Prostate gland (tissue), 2 donors: ENCODE measurements at places on chromosomes 2 and 18.
A peak's percentile ranks its signal among the peaks of the same experiment; 100 is the strongest.

DNA sequence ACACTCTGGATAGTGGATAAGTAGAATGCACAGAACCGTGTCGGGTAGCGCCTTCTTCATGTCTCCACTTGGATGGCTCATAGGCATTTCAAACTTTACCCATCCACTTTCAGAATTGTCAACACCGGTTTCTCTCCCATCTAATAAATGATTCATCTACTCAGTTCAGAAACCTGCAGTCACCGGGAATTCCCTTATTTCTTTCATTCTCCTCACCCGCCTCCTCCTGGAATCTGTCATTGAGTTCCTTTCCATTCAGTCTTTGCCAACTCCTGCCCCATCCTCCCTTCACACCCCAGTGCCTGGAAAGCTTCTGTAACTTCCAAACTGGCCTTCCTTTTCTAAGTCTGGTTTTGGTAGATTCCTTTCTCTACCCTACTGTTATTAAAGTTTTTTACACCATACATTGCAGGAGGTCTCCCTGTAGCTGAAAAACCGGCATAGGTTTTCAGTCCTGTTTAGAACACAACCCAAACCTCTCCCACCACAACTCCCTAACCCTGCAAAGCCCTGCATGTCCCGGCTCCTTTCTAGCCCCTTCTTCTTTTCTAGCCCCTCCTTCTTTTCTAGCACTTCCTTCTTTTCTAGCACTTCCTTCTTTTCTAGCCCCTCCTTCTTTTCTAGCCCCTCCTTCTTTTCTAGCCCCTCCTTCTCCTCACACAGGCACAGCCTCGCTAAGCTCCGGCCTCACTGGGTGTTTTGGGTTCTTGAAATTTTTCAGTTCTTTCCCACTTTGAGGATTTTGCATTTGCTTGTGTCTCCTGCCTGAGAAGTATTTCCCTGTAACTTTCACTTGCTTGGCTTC lies 133.9 kb upstream of the KLHL14 start:
- DNase-seq = no peak

DNA sequence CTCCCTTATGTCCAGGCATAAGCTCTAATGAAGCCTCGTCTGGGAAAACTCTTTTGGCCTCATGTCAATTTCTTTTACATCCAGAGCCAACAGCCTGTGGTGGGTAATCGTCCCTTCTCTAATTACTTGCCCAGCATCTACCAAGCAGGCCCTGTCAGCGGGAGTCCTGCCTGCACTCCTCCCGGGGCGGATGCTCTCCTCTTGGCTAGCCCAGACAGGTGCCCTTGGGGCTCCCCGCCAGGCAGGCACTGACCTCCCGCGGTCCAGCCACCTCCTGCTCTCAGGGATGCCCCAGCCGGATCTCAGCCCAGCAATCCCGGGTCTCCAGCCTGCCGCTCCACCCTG lies 74.2 kb downstream of the NCAPH start:
- DNase-seq = peak; percentile 48

- DNase-seq = no peak
Measured at GRCh38 chr2:237901932-237902850, 42.8 kb downstream of the RAMP1 start.

GRCh38 chr2:230748087-230748486 lies 35.4 kb downstream of the CAB39 start:
- no peak for DNase-seq

GRCh38 chr18:986051-986450 lies 81.4 kb downstream of the ADCYAP1 start:
- DNase-seq = no peak

- DNase-seq = no peak
Measured at GRCh38 chr2:148781544-148781943, 93.5 kb upstream of the KIF5C start.

GRCh38 chr2:45806563-45807358 lies 155.3 kb downstream of the PRKCE start:
- no peak for DNase-seq

DNA sequence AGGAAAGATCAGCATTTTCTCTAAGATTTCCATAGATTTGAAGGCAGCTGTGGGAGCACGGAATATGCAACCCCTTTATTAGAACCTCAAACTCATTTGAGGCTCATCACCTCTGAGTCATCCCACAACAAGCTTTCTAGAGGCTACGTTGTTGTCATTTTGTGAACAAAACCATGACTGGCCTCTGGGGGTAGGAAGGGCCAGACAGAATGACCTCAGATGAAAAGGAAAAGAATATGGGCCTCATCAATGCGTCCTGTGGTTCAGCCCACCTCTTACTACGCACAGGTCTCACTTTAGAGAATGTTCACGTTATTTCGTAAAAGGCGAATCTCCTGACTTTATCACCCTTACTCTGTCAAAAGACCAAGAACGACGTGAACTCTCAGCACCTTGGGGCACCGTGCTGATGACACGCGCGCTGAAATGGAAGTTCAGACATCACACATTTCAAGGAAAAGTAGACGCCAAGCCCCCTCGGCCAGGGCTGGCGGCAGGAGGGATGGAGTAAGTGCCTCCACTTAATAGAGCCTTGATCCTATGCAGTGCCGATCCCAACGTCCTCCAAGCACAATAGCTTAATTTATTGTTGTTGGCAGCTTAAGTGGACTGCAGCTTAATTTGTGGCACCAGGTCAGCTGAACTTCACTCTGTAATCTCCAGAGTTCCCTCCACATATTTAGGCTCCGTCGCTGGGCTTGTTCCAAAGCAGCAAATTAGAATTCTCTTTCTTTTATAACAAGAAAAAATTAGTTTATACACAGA lies 208.3 kb downstream of the EIPR1 start:
- DNase-seq = no peak

DNA sequence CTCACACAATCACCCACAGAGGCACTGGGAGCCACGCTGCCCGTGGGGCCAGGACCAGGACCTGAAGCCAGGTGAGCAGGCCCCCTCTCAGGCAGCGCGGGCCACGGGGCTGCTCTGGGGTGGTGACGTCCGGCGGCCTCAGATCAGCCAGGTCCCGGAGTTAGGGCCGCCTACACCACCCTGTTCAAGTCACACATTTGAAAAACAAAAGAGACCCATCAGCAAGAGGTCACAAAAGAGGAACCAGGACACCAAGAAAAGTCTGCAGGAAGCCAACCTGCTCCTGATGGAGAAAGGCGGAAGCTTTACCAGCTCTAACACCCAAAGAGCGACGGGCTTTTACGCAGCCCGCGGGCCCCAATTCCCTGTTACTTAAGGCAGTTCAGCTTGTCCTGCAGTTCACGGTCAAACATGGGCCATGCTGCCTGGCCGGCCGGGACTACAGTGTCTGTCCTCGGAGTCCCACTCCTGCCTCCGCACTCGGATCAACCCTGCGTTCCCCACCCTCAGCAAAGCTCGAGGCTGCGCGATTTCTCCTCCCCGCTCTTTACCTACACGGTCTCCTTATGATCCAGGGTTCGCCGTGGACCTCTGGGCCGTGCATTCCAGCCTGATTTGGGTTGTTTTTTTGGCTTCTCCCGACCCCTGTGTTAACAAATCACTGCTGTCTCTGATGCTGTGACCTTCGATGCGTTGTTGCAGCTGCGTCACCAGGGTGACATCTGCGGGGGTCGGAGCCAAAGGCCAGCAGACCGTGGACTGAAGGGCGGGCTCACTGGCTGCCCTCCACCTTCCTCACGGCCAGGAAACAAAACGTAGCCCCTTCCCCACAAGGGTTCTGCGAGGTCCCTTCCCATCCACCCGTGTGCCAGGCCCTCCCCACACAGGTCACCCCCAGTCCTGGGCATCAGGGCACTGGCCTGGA lies 31.0 kb downstream of the SNORC start:
- DNase-seq = no peak

GRCh38 chr18:3665204-3665603 lies 215.2 kb downstream of the TGIF1 start:
- no peak for DNase-seq

DNA sequence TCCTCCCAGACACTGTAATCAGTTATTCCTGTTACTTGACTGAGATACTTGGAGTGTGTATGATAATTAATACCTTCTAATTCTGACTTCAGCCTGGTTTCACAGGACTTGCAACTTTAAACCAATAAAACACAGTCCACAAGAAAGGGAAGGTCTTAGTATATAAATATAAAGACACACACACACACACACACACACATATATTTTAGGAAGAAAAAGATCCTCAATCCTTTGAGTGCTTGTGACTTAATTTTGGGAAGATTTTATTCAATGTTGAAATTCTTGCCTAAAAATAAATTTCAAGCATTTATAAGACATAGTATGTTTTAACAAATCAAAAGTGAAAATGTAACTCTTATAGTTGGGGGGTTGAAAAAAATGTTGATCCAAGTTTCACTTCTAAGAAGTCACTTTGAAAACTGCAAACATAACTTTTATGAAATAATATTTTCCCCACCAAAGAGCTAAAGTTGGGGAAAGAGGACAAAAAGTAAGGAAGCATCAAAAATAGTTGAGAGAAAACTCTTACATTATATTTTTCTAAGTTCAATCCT lies 824 bp upstream of the VPS54 start:
- no peak for DNase-seq

GRCh38 chr2:19902216-19902740 lies 495 bp upstream of the TTC32 start:
- DNase-seq = no peak

DNA sequence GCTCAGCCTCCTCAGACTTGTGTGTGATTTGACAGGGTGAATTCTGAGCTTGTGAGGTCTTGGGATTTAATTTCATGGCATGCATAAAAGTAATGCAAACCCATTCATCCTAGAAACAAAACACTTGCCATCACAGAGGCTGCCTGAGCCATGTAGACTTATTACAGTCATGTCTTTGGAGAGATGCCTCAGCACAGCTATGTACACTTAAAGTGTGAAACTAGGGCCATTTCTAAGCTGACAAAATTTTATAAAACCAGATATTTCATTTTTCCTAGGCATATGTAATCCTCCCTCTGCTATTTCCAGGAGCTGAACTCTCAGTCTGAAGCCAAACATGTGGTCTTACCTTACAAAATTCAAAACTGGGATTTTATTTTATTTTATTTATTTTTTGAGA lies 322.2 kb upstream of the SPHKAP start:
- no peak for DNase-seq

DNA sequence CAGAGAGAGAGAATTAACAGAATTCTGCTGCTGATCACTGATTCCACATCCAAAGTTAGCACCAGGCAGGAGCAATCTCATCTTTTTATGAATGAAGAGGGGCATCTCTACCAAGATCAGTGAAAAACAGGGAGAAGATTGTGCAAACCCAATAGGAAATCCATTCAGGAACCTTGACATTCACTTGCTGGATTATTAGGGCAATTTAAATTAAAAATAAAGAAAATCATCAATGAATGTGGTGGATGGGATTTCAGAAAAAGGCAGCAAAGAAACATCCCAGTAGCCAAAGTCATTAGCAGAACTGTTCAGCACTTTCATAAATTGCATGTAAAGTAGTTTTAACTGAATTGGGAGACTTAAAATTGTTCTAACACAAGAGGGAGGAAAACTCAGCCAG lies 423.2 kb downstream of the TGIF1 start:
- no peak for DNase-seq

GRCh38 chr2:237490009-237490711 lies 3.1 kb downstream of the MLPH start:
- DNase-seq = peak; percentile 65

DNA sequence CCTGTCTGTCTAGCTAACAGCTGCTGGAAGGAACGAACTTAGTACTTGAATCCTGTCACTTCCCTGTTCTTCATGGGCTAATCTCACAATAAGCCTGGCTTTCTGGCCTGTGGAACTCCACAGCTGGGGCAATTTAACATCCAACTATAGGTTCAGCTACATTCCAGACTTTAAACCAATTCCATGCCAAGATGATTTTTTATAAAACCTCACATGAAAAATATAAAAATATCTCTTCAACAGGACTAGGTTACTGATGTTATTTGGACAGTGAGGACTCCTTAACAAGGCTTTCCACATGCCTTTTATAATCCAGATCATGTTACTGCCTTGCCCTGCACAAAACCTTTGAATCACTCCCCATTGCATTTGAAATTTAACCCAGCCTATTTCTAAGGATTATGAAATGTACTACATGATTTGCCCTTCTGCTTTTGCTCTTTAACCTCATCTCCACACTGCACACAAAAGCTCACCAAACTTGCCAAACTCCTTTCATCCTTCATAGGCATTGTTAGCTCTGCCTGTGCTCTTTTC lies 863.2 kb upstream of the CHAC2 start:
- no peak for DNase-seq

GRCh38 chr2:147468963-147469362 lies 375.9 kb upstream of the ACVR2A start:
- no peak for DNase-seq

GRCh38 chr2:237866101-237866621 lies 6.7 kb downstream of the RAMP1 start:
- no peak for DNase-seq

DNA sequence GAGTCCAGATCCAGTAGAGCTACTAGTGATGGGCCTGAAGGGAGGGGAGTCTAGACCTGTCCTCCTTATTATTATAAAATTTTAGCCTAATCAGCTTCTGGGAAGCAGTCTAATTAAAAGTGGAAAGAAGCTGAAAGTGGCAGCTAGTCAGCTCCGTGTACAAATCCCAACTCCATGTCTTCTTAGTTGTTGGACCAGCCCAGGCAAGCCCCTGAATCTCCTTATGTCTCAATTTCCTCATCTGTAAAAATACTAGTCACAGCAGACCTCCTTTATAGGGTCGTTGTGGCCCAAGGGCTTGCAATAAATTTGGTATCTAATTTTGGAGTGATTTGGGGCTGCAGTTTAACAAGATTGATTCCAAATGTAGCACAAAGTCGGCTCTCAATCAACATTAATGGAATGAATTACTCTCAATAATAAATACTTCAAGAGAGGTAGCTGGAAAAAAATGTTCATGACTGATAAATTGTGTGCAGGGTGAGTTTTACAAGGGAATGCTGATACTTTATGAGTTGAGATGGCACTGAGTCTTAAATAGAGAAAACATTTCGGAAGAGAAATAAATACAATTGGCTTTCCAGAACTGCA lies 118.3 kb upstream of the NDUFV2 start:
- peak; percentile 24 for DNase-seq

- no peak for DNase-seq
Measured at GRCh38 chr18:76397631-76398030, 97.4 kb downstream of the ZNF516 start.

DNA sequence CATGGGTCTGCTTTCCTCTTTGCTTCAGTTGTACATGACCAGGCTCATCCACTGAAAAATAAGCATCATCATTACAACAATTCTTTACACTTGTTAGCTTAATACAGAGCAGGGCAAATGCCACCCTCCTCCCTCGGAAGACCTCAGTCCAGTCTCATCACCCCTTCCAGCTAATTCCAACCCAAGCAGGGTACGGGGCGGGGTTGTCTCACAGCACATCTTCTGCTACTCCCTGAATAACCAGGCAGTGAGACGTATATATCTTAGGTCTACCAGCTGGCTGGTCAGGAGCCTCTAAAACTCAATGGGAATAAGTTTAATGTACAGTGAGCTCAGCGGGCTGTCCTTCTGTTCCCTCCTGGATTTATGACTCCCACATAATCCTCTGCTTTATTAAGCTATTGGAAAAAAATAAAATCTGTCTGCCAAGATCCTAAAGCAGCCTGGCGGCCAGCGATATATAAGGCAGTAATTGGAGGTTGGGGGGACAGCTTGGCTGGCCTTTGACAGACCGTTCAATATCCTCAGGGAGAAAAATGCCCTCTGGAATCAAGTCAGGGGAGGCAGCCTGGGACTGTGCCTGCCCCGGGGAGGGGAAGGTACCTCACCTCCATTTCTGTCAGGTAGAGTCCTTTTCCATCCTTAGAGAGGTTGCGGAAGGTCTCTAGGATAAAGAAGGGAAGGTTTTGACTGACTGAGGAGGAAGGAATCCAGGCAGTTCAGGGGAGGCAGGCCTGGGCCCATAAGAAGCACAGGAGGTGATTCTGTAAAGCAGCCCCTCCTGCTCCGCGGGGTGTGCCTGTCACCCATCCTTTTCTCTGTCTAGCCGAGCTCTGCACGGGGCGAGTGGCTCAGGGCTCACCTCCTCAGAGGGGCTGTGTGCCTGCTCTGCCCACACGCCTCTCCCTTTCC lies 76.3 kb downstream of the CAPN13 start:
- no peak for DNase-seq
